ENCODE measurements at places on chromosomes 3 and 15.
A peak's percentile ranks its signal among the peaks of the same experiment; 100 is the strongest.

- no peak for DNase-seq
Observed at GRCh38 chr3:30112902-30113484, 493.4 kb upstream of the TGFBR2 start.

GRCh38 chr3:11140030-11140712 is 14.1 kb upstream of the HRH1 start:
- no peak for DNase-seq

DNA sequence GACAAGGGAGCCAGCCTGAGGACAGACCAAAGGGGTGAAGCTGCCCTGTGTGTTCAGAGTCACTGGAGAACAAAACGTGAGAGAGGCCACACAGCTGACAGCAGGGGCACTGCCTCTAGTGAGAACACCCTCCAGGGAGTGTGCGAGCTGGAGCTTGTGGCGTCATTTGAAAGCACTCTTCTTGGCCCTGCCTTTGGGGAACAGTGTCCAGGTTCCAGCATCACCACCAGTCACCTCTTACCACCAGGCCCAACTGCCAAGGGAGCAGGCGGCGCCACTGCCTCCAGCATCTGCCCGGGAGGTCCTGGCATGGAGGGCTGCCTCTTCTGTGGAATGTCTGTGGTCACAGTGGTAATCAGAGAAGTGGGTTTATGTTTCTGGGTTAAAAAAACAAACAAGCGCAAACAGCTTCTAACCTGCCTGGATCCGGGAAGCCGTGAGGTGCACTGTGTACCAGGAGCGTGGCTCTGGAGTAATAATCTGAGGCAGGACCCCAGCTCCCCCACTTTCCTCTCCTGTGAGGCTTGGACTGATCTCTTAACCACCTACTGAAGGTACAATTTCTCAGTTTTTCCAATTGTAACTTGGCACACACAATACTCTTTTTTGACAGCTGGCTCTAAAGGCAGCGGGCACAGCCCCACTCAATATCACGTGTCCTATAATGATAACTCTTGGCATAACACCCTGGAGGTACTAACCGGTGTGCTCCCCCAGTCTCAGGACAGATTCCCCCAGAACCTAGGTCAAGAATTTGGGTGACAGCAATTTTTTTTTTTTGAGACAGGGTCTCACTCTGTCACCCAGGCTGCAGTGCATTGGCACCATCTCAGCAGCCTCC is 32.2 kb upstream of the CDCP1 start:
- DNase-seq: peak; percentile 14

- DNase-seq: no peak
Observed at GRCh38 chr3:156036258-156037053, 83.9 kb upstream of the KCNAB1 start.

- no peak for DNase-seq
Observed at GRCh38 chr3:46624975-46625490, 12.7 kb downstream of the FAM240A start.

- no peak for DNase-seq
Observed at GRCh38 chr15:50055332-50055731, 63.7 kb downstream of the ATP8B4 start.

- DNase-seq: no peak
Observed at GRCh38 chr3:146884296-146884695, 279.1 kb upstream of the PLSCR5 start.

GRCh38 chr3:37736624-37737023 is 125.1 kb upstream of the CTDSPL start:
- no peak for DNase-seq

All from nephron progenitor cell (in vitro differentiated cells).